ENCODE measurements at places on chromosomes 2 and 18. TPM values are rescaled to one million over a fixed set of nuclear protein-coding genes. Genes with fewer than 3 reads are reported as not detected.

MEP1B gene
- total RNA-seq = not detected

CXXC1 gene
- total RNA-seq = 66.3 TPM

MC5R gene
- total RNA-seq = not detected

SLC9A4 gene
- total RNA-seq = 0.12 TPM

- H3K36me3 ChIP-seq = no peaks in the 10 kb centered on the region
- H3K4me1 ChIP-seq = peaks cover 3% of the 10 kb centered on the region
- no peak for DNase-seq
Observed at GRCh38 chr18:79275461-79275860, 120.3 kb upstream of the NFATC1 start.

- H3K27ac ChIP-seq = no peak overlapping the region
- H3K36me3 ChIP-seq = no peaks in the 10 kb centered on the region
- H3K4me3 ChIP-seq = no peak overlapping the region
- no peak for DNase-seq
- no peaks in the 10 kb centered on the region for H3K4me1 ChIP-seq
Observed at GRCh38 chr18:73677450-73677849, 470.2 kb downstream of the FBXO15 start.

GRCh38 chr2:133416736-133417135, 151.5 kb downstream of the NCKAP5 start:
- no peak overlapping the region for H3K4me3 ChIP-seq
- H3K27me3 ChIP-seq = peaks cover 2% of the 10 kb centered on the region
- no peak for DNase-seq
- H3K36me3 ChIP-seq = no peaks in the 10 kb centered on the region
- peaks cover 32% of the 10 kb centered on the region for H3K4me1 ChIP-seq

DNA sequence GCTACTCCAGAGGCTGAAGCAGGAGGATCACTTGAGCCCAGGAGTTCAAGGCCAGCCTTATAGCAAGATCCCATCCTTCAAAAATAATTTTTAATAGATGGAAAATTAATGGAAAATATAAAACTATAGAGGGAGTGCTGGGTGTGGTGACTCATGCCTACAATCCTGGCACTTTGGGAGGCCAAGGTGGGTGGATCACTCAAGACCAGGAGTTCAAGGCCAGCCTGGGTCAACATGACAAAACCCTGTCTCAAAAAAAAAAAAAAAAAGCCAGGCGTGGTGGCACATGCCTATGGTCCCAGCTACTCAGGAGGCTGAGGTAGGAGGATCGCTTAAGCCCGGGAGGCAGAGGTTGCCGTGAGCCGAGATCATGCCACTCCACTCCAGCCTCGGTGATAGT, 48.0 kb downstream of the AP1S3 start:
- H3K4me3 ChIP-seq = no peak overlapping the region
- peaks cover 1% of the 10 kb centered on the region for H3K4me1 ChIP-seq
- no peaks in the 10 kb centered on the region for H3K27me3 ChIP-seq

DNA sequence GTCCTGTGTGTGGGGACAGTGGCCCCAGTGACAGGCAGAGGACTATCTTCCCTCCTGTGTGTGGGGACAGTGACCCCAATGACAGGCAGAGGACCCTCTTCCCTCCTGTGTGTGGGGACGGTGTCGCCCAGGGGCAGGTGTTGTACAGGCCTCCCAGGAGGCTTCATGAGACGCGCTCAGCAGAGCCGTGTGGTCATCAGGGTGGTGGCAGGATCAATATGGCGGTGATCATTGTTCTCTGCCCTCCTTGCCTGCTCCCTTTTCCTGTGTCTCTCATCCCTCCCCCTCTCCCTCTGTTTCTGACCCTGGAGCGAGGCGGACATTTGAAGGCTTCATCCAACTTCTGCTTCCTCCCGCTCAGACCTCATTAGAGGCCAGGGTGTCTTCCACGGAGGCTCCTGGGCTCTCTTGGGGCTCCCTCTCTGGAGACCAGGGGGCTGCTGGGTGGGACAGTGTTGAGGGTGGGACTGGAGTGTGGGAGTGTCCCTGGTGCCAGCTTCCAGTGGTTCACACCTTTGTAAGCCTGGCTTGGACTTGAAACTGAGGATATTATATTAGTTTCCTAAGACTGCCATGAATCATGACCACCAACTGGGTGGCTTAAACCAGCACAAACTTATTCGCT, 59.5 kb downstream of the ACKR3 start:
- peaks cover 14% of the 10 kb centered on the region for H3K27me3 ChIP-seq
- no peak overlapping the region for H3K27ac ChIP-seq
- H3K4me1 ChIP-seq = no peaks in the 10 kb centered on the region
- no peak for DNase-seq
- peaks cover 14% of the 10 kb centered on the region for H3K36me3 ChIP-seq

GRCh38 chr2:130726614-130727180, 2.2 kb upstream of the GPR148 start:
- H3K27ac ChIP-seq = peak overlapping the region; percentile 89
- H3K27me3 ChIP-seq = peaks cover 7% of the 10 kb centered on the region
- peaks cover 2% of the 10 kb centered on the region for H3K4me1 ChIP-seq

DNA sequence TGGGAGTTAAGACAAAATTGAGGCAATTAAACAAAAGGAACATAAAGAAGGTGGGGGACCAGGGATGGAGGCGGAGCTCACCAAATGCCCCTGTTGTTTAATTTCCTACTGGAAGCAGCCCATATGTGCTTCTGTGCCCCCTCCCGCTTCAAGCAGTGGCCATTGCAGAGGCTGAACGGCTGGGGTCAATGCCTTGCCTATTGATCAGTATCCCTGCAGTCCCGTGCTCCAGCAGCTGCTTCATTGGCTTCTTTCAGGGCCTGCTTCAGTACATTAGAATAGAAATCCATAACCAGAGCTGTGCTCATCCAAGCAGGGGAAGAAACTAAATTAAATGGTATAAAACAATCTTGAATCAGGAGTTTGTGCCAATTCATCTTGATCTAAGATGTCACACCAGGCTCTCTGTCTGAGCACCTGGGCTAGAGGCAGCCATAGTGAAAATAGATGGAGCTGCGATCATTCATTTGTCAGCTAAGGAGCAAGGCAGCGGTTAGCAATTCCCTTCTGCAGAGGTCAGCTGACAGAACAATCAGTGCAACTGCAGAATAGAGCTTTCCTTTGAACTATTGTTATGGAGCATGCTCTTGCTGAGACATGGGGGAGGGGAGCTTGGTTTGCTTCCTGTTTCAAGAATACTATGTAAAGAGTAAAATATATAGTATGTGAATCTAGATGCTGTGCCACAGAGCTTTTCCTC, 222.4 kb downstream of the WDR7 start:
- peaks cover 3% of the 10 kb centered on the region for H3K27me3 ChIP-seq
- peak overlapping the region; percentile 97 for H3K27ac ChIP-seq
- peak overlapping the region; percentile 72 for H3K4me3 ChIP-seq

GRCh38 chr2:130896813-130897212, 60.1 kb downstream of the ARHGEF4 start:
- no peaks in the 10 kb centered on the region for H3K27me3 ChIP-seq
- DNase-seq = no peak
- H3K4me3 ChIP-seq = no peak overlapping the region
- no peak overlapping the region for H3K27ac ChIP-seq
- no peaks in the 10 kb centered on the region for H3K36me3 ChIP-seq
- H3K4me1 ChIP-seq = peaks cover 20% of the 10 kb centered on the region

GRCh38 chr2:205041472-205042130, 496.3 kb downstream of the PARD3B start:
- no peaks in the 10 kb centered on the region for H3K36me3 ChIP-seq
- no peak overlapping the region for H3K27ac ChIP-seq
- no peak overlapping the region for H3K4me3 ChIP-seq
- H3K4me1 ChIP-seq = no peaks in the 10 kb centered on the region
- no peak for DNase-seq

DNA sequence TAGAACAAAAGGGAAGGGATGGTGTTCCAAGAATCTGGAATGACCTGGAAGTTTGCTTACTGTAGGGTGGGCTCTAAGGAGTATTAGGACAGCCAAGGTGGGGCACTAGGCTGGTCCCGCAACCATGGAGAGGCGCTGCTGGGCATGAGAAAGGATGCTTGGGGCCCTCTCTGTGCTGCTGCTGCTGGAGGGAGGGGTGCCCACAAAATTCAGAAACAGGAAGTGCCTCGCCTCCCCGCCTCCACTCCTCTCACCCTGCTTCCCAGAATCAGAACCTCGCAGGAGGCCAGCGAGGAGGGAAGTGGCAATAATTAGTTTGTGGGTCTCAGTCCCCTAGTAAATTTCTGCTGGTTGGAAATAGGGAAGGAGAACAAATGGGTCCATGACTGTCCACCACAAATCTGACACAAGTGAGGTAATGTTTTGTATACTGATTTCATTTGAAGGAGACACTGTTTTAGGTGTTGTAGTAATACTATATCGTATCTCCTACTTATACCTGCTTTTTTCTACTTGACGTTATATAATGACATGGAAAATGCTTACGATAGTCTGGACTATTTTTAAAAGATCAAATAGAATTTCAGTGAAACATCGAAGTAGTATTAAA, 7.9 kb upstream of the PDCL3 start:
- no peak overlapping the region for H3K4me3 ChIP-seq
- no peaks in the 10 kb centered on the region for H3K27me3 ChIP-seq
- H3K27ac ChIP-seq = no peak overlapping the region
- H3K4me1 ChIP-seq = peaks cover 1% of the 10 kb centered on the region
- DNase-seq = no peak

GRCh38 chr2:68776124-68776523, 41.5 kb downstream of the ARHGAP25 start:
- no peak overlapping the region for H3K27ac ChIP-seq
- no peaks in the 10 kb centered on the region for H3K36me3 ChIP-seq
- no peaks in the 10 kb centered on the region for H3K4me1 ChIP-seq
- no peak for DNase-seq
- no peak overlapping the region for H3K4me3 ChIP-seq
